ENCODE measurements at places on chromosomes 7 and 10. TPM values are rescaled to one million over a fixed set of nuclear protein-coding genes. Genes with fewer than 3 reads are reported as not detected.
A peak's percentile ranks its signal among the peaks of the same experiment; 100 is the strongest.

The SPDYE6 gene
- not detected for total RNA-seq

The GRID2IP gene
- total RNA-seq: 0.49 TPM

DNA sequence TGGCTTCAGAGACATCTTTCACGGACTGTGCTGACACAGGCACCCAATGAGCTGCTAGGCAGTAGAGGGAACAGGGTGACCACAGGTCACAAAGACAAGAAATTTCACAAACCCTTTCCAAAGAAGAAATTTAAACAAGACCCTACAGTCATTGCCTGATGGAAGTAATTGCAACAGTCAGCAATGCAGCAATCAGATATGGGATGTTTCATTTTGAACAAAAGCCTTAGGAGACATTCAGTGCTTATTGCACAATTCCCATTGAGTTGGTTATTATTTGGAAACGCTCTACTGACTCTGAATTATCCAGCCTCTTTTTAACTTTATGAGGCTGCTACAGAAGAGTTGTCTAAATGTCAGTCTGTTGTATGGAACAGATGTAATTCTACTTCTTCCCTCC lies 85.5 kb downstream of the ETV1 start:
- no peak for DNase-seq

- no peak for DNase-seq
Observed at GRCh38 chr7:1463676-1464223, 4.5 kb upstream of the MICALL2 start.

DNA sequence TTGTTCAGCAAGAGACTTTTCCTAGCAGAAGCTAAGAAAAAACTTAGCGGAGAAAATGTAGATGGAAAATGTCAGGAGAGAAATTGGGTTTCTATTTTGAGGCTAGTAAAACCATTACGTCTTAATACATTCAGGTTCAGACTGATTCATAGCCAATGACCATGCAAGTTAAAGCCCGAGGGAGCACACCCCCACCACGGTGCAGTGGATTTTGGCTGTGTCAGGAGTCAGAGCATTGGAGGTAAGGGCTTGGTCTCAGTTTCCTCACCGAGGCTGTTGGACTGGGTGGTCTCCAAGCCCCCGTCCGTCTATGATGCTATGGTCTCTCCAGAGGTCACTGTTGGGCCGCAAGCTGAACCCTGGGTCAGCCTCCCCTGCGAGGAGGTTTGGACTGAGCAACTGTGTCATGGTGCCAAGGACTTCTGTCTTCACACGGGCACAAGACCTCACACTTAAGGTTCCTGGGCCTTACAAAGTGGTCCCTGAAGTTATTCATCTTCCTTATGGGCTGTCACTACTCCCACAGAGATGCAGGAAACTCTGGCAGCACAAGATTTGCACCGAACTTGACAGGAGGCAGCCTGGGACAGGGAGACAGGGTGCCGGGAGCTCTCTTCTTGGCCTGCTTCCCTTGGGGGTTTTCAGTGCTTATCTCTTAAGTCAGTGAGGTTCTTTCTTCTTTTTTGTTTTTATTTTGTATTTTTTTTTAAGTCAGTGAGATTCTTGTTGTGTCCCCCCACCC lies 186.8 kb downstream of the PHTF2 start:
- DNase-seq: no peak

GRCh38 chr10:33198610-33199009 lies 135.9 kb downstream of the NRP1 start:
- no peak for DNase-seq

DNA sequence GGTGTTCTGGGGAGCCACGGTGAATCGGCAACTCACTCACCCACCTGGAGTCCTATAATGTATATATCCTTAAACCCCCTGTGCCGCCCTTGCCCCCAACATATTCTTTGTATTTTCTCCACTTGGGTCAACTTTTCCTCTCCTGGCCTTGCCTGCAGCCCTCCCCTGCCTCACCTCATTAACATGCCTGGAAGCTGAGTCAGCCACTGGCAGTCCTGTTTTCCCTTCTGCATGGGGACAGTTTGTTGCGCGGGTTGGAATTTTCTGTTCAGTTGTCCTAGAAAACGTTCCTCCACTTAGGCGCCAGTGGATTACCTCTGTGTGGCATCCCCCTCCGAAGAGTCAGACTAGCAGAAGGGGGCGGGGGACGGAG lies 97.4 kb downstream of the C10orf105 start:
- peak; percentile 52 for DNase-seq

DNA sequence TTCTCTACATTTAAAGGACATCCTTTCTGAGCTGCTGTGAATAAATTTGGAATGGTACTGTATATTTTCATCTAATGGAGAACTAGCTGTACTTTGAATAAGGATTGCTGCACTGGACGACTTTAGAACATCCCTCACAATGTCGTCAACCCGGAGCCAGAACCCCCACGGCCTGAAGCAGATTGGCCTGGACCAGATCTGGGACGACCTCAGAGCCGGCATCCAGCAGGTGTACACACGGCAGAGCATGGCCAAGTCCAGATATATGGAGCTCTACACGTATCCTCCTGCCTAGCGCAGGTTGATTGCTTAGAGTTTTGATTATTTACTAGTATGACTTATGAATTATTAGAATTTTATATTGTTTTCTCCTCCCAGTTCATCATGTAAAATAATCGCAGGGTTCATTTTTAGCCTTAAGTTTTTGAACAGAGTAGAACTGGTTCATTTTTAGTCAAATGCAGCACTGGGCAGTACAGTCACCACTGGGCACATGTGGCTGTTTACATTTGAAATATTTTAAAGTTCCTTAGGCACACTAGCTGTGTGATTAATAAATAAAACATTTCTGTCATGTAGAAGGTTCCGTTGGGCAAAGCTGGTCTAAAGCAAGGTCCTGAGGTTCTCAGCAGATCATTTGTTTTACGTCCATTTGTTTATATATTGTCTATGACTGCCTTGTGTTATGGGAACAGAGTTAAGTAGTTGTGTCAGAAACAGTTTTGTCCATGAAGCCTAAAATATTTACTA lies 31.5 kb downstream of the CUL1 start:
- no peak for DNase-seq

DNA sequence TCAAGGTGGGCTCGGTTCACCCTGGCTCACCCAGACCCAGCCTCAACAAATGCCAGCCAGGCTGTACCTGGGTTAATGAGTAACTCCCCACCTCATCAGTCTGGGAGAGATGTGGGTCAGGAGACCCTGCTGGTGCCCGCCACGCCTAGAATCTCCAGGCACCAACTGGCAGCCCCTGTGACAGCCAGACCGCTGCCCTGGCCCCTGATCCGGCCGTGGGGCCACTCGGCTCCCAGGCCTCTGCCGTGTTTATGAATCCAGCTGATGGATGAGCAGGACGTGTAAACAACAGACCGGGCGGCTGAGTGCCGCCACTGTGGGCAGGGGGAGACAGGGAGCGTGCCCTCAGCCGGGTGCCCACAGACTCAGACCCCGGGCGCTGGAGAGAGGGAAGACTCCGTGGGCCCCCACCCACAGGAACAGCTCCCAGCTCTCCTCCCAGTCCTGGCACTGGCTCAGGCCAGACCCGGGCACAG lies 34.0 kb upstream of the PDGFA start:
- no peak for DNase-seq

DNA sequence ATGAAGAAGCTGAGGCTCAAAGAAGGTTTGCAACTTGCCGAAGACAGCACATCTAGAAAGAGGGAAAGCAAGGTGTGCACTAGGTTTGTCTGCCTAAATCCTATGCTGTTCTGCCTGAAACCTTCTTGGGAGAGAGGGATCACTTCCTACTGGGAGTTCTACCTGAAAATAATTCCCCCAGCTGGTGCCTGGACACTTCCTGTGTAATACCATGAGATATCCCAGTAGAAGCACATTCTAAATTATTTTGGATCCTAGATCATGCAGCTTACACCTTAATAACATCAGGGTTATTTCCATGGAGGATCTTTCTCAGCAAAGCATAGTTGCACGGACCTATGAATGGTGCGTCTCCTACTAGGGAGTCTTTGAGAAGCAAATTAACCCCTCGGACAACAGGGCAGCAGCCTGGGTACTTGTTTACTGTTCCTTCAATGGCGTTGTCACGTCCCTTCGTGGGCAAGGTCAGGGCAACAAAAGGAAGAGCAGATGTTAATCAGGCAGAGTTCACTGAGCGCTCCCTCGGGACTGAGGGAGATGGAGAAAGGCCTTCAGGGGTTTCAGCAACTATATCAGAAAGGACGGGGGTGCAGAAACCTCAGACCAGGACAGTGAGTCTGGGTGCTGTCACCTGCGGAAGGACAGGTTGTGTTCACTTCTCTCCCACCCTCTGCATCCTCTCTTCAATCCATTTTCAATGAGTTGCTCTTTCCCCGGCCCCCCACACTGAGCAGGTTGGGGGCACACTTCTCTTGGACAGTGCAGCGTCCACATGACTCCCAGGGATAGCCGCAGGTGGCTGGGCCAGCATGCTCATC lies 44.0 kb downstream of the OAT start:
- DNase-seq: no peak
